ENCODE measurements at places on chromosomes 7 and 10. TPM values are rescaled to one million over a fixed set of nuclear protein-coding genes. Genes with fewer than 3 reads are reported as not detected.

Gene LRGUK
- total RNA-seq: 0.27 TPM

Gene GHRHR
- not detected for total RNA-seq

Gene GPER1
- not detected for total RNA-seq

Gene STRIP2
- total RNA-seq: 40.2 TPM

Gene ELFN1
- 0.10 TPM for total RNA-seq
